Kidney tubule cell (primary cell): ENCODE measurements at places on chromosomes 7 and 10.

DNA sequence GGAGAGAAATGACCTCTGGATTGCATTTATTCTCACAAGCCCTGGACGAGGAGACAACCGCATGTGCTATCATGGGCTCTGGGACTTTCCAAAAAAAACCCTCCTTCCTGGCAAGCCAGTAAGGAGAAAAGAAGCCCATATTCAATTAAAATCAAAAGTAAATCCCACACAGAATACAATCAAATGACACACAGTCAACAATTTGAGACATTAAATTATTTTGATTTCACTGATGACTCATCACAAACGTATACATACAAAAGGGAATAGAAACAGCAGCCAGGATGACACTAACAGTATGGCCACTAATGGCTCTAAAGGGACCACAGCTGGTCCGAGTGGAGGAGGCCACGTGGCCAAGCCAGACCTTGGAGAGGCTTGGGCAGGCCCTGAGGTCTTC, 24.9 kb downstream of the LRRC20 start:
- no peak for DNase-seq

GRCh38 chr7:131072505-131073091, 255.1 kb upstream of the MKLN1 start:
- peak; percentile 15 for DNase-seq

- DNase-seq: no peak
Observed at GRCh38 chr7:76326646-76327233, 24.3 kb downstream of the HSPB1 start.

GRCh38 chr10:120806081-120806480, 45.1 kb upstream of the WDR11 start:
- DNase-seq: no peak

GRCh38 chr10:12264204-12264940, 68.4 kb downstream of the CDC123 start:
- DNase-seq: peak; percentile 74

DNA sequence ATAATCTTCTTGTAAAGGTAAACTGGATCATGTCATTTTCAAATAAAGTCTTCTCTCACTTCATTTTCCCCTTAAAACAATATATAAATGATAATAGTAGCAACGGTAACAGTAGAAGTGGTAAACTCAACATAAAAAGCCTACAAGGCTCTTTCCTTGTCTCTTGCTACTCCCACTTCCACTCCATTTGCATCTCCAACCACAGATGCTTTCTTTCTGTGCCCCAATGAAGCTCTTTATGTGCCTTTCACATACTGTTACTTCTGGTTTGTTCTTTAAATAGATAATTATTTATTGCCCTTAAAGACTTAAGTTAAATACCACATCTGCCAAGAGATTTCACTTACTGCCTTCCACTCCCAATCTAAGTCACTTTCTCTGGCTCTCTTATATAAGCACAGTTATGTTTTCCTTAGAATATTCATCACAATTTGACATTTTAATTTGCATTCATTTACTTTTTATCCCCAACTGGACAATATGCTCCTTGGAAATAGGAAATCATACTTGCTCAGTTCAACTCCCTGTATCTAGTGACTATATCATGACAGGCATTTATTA, 149.9 kb downstream of the CRPPA start:
- DNase-seq: no peak

- no peak for DNase-seq
Observed at GRCh38 chr10:116833986-116834985, 15.0 kb upstream of the ENO4 start.

DNA sequence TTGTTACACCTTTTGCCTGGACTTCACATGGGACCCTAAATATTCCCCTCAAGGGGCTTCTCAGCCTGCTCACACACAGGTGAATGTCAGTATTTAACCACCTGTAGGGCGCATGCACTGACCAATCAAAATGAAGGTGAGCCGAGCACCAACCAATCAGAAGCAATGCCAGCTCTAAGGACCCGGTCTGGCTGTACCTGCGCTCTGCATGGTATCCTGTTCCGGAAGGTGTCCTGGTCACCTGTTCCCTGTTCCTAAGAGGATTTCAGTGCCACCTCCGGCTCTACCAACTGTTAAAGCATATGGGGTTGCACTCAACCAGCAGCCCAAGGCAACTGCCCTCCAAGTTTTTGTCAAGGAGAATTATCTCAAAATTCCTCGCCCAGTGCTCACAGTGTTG, 18.4 kb upstream of the CALN1 start:
- no peak for DNase-seq

DNA sequence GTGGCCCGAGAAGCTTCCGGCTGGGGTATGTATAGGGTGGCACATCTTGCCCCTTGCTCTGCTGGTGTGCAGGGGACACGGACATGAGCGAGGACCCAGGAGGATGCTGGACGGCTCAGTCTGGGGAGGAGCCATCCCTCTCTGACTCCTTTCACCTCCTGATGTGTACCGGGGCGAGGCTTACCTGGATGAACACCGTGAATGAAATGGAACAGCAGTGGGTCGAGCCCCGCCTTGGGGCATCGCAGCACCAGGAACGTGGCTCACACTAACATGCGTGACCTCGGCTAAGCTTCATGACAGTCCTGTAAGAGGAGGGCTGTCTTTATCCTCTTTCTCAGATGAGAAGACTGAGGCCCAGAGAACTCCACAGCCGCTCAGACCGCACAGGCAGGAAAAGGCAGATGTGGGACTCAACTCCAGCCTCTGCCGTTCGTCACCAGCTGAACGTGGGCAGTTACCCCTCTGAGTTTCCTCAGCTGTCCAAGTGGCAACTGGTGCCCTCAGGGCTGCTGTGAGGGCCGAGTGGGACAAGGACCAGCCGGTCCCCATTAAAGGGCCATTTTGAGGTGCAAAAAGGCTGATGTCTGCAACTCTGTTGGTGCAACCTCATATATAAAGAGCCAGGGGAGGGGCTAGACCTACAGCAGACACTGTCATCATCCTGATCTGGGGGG, 54.5 kb downstream of the INSIG1 start:
- DNase-seq: no peak

DNA sequence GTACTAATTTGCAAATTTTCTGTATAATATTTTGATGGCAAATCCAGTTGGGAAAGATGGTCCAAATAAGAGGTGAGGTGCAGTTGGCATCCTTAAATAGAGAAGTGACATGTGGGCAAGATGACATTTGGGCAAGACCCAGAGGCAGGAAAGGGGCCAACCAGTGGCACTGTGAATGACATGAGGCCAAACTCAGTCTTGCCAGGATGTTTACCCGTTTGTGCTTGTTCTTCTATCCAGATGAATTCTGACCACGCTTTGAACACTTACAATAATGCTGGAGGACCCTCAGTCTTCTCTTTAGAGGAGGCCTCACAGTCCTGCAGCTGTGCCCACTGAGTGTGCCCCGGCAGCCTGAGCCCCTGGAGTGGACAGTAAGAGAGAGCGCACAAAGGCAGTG, 45.1 kb downstream of the KCNMA1 start:
- DNase-seq: no peak

GRCh38 chr10:94206176-94206575, 156.6 kb downstream of the NOC3L start:
- DNase-seq: no peak

- no peak for DNase-seq
Observed at GRCh38 chr7:14228341-14228740, 238.9 kb upstream of the ETV1 start.

GRCh38 chr7:104023100-104023499, 33.6 kb upstream of the RELN start:
- DNase-seq: no peak

DNA sequence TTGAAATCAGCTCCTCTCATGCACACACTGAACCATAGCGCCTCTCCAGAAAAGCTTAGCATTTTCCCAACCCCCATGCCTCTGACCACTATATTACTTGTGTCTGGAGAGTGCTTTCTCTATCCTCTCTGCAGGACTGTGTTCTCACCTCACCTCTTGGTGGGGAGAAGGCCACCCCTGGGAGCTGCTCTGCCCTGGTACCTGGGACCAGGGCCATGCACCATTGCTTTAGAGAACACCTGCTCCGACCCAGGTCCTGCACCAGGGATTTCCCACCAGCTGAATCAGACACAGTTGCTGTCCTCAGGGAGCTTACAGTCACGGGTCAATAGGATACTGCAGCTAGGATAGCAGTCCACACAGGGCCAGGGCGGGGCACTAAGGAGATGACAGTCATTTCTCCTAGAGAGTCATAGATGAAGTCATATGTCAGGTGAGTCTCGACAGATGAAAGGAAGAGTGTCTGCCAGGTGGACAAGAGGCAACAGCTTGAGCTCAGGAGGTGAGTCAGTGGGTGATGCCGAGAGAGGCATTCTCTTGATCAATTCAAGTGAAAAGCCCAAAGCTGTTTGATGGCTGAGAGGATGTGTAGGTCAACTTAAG, 619 bp upstream of the LMTK2 start:
- DNase-seq: peak; percentile 88

GRCh38 chr7:95476904-95477594, 8.7 kb upstream of the ASB4 start:
- peak; percentile 78 for DNase-seq

DNA sequence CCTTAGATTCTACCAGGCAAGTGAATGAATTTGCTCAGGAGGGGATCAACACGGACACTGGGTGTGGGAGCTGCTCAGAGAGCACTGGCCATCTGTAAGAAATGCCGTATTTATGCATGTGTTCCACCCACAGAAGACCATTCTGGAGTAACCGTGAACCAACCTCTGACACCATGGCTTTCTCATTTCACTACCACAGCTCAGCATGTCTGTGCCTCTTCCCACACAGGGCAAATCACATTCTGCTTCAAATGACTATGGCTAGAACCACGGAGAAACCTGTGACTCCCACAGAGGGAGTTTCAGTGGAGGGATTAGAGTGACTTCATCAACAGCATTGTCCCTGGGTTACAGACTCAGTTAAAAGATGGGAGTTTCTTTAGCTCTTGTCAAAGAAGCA, 893.4 kb downstream of the XPNPEP1 start:
- DNase-seq: no peak

DNA sequence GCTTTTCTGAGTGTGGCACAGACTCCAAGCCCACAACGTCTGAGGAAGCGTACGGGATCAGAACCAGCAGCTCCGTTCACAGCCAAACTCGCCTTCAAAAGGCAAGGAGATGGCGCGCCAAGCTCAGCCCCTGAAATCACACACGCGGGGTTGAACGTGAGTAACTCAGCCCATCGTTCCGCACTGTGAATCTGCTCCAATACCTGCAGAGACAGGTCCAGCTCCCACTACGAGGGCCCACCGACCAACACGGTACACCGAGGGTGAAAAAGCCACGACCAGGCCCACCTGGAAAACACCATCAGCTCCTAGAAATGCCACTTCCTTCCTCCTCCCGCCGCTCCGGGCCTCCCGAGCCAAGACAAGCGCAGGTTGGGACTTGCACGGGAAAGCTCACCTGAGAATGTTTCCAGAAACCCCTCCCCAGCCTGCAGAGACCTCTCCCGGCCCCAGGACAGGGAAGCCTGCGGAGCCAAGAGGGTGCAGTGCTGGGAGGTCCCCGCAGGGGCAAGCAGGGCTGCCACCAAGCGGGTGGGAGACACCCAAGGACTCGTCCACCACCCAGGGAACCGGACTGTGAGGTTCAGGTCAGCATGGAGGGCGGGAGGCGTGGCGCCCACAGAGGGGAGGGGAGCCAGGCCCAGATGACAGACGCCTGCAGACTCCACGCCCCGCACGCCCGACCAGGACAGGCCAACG, 93.9 kb upstream of the PDGFA start:
- no peak for DNase-seq

- no peak for DNase-seq
Observed at GRCh38 chr7:130712416-130712815, 21.6 kb downstream of the KLF14 start.

DNA sequence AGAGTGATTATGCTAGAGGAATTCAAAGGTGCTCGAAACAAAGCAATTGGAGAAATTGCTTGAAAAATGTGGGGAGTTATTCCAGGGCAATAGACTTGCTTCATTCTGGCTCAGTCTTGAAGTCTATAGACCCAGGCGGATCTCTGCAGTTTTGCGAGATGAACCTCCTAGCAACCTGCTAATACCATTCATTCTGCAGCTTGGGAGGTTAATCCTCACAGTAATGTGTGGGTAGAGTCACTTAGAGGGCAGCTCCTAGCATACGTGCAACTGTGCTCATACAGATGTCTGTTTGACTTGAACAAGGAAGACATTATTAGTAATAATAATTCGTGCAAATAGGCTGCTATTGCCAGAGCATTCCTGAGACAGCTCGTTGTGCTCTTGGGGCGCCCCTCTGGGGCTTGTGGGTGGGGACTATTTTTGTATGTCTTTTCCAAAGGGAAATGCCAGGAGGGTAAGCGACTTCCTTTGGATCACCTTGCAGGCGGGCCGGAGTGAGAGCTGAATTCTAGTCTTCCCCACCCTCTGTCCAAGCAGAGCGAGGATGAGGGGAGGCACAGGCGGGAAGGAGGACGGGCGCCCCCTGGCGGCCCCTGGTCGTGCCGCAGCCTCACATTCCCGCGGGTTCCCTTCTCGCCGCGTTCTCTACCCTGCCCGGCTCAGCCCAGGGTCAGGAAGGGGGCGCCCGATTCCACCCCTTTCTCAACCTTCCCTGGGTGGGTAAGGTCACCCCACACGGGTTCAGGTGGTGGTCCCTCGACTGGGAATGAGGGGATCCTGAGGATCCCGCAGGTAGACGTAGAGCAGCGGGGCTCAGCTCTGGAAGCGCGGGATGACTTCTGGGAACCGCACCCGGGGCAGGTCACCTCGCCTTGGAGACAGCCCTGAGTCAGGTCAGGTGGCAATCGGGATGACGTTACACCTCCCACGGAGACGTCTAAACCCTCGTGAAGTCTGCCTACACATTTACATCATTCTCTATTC, 241.5 kb downstream of the PHTF2 start:
- peak; percentile 11 for DNase-seq

DNA sequence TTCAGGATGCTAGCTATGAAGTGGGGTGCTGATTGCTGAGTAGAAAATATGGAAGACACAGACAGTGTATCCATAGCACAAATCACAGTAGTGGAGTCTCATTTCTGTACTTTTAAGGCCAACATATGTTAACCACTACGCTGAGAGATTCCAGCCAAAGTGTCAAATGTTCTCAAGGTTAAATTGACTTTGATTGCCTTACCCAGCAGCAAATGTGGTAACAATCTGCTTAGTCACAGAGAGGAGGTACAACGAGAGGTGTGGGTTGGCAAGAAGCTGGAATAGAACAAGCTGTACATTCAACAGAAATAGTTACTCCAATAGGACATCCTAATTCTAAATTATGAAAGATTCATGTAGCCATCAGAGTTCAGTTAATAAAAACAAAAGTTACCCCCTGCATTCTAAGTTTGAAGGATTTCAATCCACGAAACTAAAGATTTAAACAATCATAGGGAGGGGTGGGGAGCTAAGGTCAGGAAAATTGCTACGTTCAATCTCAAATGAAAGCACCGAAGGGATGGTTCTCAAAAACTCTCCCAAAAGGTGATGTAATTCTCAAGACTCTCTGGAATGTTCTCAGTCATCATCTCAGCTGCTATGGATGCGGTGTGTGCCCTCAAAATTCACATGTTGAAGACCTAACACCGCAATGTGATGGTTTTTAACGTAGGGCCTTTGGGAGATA, 137.0 kb downstream of the ETV1 start:
- DNase-seq: no peak

- peak; percentile 3 for DNase-seq
Observed at GRCh38 chr10:30645340-30645827, 15.8 kb upstream of the LYZL2 start.
